ENCODE measurements at places on chromosomes 4 and X. TPM values are rescaled to one million over a fixed set of nuclear protein-coding genes. Genes with fewer than 3 reads are reported as not detected.

The HCFC1 gene
- 30.1 TPM for polyA plus RNA-seq

The FMR1 gene
- 31.1 TPM for polyA plus RNA-seq

The SCML1 gene
- polyA plus RNA-seq, result 4.4 TPM

The PLP1 gene
- polyA plus RNA-seq, result not detected

The GAB3 gene
- not detected for polyA plus RNA-seq

The LNX1 gene
- 2.1 TPM for polyA plus RNA-seq

The MAGED2 gene
- polyA plus RNA-seq, result 972 TPM

The NUDT11 gene
- polyA plus RNA-seq, result 17.6 TPM

The STAG2 gene
- polyA plus RNA-seq, result 25.3 TPM

The IL1RAPL1 gene
- 4.2 TPM for polyA plus RNA-seq

The L1CAM gene
- 1.4 TPM for polyA plus RNA-seq

The FAM53A gene
- 7.1 TPM for polyA plus RNA-seq

The DUSP21 gene
- not detected for polyA plus RNA-seq

DNA sequence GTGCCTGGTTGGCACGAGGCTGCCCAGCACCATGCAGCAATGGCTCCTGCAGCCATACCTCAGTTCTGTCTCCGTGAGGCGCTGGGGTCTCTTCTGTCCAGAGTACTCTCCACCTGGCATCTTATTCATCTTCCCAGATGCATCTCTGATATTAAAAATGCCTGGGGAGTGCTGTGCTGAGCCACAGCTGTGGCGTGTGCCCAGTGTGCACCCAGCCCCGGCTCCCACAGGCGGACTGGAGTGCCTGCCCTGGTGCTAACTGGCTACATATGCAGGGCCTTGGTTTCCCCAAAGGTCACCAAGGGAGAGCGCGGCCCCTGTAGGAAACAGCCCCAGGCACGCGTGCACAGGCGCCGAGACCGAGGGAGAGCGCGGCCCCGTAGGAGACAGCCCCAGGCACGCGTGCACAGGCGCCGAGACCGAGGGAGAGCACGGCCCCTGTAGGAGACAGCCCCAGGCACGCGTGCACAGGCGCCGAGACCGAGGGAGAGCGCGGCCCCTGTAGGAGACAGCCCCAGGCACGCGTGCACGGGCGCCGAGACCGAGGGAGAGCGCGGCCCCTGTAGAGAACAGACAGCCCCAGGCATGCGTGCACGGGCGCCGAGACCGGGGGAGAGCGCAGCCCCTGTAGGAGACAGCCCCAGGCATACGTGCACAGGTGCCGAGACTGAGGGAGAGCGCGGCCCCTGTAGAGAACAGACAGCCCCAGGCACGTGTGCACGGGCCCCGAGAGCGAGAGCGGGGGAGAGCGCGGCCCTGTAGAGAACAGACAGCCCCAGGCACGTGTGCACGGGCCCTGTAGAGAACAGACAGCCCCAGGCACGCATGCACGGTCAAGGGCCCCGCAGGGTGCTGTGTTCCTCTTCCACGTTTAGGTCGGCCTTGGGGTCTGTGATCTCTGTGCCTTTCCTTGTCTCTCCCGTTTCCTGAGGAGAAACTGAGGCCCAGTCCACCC, 14.5 kb downstream of the TMEM175 start:
- DNase-seq, result no peak

DNA sequence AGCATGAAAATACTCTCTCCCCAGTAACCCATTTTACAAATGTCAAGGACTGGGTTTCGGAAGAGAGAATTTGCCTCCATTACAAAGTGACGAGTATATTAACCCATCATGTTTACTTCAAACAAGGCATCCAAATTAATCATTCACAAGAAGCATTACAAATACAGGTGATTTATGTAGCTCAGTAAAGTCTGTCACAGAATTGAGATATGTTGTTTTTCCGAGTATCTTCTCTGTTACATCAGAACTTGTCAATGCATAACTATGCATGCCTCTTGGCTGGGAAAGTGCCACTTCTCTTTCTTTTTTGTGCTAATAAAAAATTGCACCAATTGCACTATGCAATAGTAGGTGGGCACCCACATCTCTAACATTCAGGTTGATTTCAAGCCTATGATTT, 158.2 kb downstream of the AREG start:
- no peak for DNase-seq

GRCh38 chrX:121114691-121115090, 67.3 kb downstream of the GLUD2 start:
- DNase-seq, result no peak

GRCh38 chr4:15035159-15035558, 32.9 kb downstream of the CPEB2 start:
- DNase-seq, result no peak

DNA sequence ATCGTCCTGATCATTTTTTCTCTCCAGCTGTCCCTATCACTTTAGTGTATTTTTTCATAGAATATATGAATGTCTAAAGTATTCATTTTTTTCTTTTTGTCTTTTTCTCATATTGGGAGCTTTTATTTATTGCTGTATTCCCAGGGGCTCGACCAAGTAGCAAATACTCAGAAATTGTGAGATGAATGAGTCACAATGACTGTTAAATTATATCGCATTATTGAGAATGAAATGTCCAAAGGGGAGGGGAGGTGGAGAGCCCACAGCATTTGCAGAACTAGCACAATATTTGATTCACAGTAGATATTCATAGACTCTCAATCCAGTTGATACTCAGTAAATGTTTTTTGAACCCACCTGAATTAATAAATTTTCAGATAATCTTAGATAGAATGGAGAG, 543.6 kb upstream of the FAM241A start:
- no peak for DNase-seq

GRCh38 chrX:123108513-123109427, 75.3 kb upstream of the GRIA3 start:
- no peak for DNase-seq

DNA sequence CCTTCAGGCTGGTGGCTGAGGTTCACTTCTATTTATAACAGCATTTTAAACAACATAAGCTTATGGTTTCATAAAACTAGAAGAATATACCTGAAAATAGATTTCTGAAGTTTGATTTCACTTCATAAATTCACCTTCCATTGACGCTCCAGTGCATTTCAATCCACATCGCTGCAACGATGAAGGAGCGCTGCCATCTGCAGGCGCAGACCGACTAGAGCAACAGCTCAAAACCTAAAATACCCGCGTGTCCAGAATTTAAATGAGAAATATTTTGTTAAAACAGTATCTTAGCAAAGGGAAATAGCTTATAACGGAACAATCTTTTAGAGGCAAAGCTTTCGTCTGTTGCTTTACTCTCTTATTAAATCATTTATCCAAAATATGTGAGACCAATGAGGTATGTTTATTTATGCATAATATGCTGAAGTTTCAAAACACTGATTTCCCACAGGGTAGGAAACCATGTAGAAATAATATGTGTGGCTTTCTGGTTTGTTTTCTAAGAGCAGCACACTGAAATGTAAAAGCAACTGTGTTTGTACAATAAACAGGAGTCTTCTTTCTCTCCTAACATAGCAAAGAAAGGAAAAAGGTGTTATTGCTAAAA, 816.4 kb upstream of the FRG1 start:
- peak; percentile 8 for DNase-seq

DNA sequence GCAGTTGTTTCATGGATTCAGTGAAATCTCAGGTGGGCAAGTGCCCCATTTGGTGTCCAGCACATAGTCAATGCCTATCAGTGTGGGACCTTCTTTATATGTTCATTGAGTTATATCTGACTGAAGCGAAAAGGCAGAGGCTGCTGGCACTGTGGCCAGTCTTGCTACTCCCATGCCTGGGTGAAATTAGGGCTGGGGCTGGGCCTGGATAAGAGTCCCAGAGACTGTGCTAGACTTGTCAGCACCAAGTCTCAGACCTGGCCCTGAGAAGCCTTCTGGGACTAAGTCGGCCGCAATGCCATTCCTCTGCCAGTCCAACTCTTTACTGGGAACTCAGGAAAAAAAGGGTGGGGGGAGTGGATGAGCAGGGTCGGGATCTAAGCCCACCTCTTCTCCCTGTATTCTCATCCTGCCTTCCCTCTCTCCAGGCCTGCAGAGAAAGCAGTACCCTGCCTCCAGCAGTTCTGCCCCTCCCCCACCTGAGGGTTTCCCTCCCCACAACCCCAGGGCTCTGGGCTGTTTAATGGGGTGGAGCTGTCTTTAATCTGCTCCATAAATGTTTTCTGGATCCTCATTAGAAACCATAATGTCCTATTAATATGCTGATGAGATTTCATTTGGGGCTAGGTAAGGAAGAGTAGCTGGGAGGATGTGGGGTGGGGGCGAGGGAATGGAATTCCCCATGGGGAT, 153.5 kb upstream of the PJA1 start:
- no peak for DNase-seq

DNA sequence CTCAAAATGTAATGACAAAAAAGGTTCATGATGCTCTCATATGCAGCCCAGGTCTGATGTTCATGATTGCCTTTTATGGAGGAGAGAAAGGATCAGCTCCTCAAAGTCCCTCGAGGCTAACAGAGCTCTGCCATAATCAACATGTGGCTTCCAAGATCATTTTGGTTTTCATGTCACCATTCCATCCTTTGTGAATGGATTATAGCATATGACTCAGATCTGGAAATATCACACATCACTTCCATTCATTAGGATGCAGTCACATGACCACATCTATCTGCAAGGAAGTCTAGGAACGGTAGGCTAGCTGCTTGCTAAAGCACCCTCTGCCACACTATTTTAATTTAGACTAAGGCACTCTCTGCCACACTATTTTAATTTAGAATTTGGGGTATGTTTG, 77.6 kb downstream of the COX18 start:
- no peak for DNase-seq

- DNase-seq, result no peak
These were observed 78.9 kb upstream of the CBR4 start for GRCh38 chr4:169089004-169089403.

DNA sequence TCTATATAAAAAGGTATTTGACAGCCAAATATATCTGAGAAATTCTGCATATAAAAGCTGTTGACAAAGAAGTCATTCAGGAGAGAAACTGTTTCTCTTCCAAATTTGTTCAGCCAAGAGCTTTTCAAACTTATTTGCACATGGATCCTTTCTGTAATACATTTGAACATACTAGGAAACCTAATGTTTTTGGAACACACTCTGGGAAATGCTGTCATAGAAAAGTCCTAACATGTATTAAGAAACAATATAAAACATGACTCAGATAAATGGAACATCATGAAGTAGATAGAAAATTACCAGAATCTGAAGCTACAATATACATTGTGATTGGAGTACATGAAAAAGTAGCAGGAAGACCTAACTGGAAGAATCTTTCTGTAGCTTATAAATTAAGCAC, 781.5 kb upstream of the EPHA5 start:
- DNase-seq, result no peak

DNA sequence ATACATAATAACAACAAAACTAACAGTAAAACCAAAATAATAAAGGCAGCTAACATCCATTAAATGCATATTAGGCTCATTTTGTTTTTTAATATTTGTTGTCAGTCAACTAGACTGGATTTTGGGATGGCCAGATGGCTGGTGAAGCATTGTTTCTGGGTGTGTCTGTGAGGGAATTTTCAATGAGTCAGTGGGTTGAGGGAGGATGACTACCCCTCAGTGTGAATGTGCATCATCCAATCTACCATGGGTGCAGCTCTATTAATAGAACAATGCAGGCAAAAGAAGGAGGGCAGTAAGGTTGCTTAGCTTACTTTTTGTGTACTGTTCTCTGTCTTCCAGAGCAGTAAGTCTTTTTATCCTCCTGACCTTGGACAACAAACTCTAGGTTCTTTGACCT, 484.2 kb upstream of the HS3ST1 start:
- DNase-seq, result no peak

DNA sequence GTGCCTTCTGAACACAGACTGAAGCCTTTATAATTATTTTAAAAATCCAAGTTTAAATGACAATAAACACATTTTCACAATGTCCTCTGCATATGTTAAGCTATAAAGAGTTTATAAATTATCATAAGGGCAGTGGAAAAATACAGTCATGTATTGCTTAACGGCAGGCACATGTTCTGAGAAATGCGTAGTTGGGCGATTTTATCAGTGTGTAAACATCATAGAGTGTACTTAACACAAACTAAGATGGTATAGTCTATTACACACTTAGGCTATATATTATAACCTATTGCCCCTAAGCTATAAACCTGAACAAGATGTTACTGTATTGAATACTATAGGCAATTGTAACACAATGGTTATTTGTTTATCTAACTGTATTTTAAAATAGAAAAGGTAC, 254.7 kb downstream of the GABRG1 start:
- no peak for DNase-seq

DNA sequence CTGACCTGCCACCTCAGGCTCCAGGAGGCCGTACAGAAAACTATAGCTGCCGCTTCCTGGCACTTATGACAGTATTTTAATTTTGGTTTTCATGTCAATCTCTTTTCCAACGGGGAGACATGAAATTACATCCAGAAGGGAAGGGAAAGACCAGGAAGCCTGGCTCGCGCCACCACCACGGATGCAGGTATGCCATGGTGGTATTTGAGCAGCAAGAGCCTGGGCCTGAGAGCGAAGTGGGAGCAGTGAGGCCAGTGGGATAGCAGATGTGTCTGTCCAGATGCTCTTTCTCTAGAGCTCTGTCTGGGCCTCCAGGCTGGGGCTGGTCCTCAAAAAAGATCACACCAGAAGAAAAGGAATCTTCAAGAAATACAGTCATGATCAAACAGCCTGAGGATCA, 82.5 kb upstream of the CPEB2 start:
- no peak for DNase-seq

DNA sequence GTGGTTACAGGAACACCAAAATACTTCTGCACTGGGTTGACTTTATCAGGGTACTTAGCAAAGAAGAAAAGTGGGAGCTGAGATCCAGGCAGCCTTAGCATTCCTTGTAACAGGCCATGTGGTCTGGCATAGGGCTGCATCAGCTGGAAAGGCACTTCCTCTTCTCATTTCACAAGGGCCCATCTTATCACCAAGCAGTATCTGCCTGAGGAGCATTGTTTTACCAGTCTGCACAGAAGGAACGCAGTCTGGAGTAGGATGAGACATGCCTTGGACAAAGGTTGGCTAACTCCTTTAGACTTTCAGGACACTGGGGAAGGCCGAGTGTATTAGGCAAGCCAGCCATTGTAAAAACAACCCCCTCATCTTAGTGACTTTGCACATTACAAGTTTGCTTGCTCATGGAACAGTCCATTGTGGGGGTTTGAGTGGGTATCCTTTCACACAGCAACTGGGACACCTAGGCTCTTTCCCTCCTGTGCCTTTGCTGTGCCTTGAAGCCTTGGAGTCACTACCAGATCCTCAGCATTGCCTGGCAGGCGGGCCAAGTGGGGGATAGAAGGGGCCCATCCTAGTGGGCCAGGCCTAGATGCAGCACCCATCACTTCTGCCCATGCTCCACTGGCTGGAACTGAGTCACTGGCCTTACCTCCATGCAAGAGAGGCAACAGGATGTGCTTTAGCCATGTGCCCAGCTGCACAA, 4.6 kb downstream of the SUV39H1 start:
- no peak for DNase-seq

DNA sequence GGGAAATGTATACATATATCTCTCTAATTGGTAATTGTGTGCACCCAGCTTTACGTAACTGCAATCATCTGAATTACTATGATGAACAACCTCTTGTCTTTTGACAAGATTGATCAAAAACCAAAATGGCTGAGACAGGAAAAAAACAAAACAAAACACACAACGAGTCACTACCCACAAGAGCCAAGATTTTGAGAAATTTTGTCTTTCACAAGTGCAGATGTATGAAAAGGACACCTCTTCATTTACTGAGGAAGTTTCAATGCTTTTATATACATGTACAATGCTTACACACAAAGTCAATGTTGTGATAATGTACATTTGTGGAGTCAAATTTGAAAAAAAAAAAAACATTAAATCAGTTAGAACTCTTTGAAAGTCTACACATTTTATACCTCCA, 224.6 kb downstream of the SCFD2 start:
- DNase-seq, result no peak

GRCh38 chrX:53071604-53072417, 10.4 kb upstream of the TSPYL2 start:
- DNase-seq, result peak; percentile 62

- no peak for DNase-seq
These were observed 167.4 kb upstream of the LDB2 start for GRCh38 chr4:17065821-17066220.
